Sciatic nerve (tissue), 2 donors: ENCODE measurements at places on chromosomes 1 and 21. TPM values are rescaled to one million over a fixed set of nuclear protein-coding genes. Genes with fewer than 3 reads are reported as not detected.

Gene REG4
- total RNA-seq = not detected

Gene SAMD11
- 6.4 TPM for total RNA-seq

Gene CHODL
- 1.5 TPM for total RNA-seq

Gene UBE2U
- total RNA-seq = not detected

Gene DPT
- total RNA-seq = 17.2 TPM

Gene LCE2B
- not detected for total RNA-seq

Gene KLHDC8A
- total RNA-seq = 17.4 TPM

Gene IER5
- total RNA-seq = 10.9 TPM

Gene PRAMEF4
- total RNA-seq = not detected

Gene RNU1-1
- total RNA-seq = 13,769 TPM

Gene CFHR5
- not detected for total RNA-seq

Gene MEX3A
- total RNA-seq = 1.2 TPM

Gene LCE1E
- not detected for total RNA-seq

Gene NFASC
- total RNA-seq = 140 TPM

Gene PDPN
- 22.7 TPM for total RNA-seq

Gene S100A16
- 58.4 TPM for total RNA-seq

Gene CLIC6
- 4.7 TPM for total RNA-seq

Gene B3GALT5
- not detected for total RNA-seq

Gene ANKRD34A
- total RNA-seq = 1.2 TPM

Gene RIPPLY3
- not detected for total RNA-seq

Gene ALX3
- not detected for total RNA-seq

Gene SH2D1B
- total RNA-seq = 0.53 TPM

Gene TMPRSS2
- total RNA-seq = 0.49 TPM

Gene TTC34
- 1.4 TPM for total RNA-seq

Gene INSRR
- total RNA-seq = 0.40 TPM

Gene OLFML2B
- total RNA-seq = 50.3 TPM

Gene RIMS3
- total RNA-seq = 8.7 TPM

Gene SERINC2
- total RNA-seq = 1.4 TPM

Gene CDC7
- 3.9 TPM for total RNA-seq

Gene FAM89A
- total RNA-seq = 11.1 TPM

Gene WNT4
- total RNA-seq = 0.22 TPM

Gene FAM151A
- not detected for total RNA-seq

Gene ACTN2
- total RNA-seq = 0.58 TPM

Gene SERTAD4
- total RNA-seq = 9.5 TPM

Gene CNR2
- 0.09 TPM for total RNA-seq

Gene PLCH2
- 1.1 TPM for total RNA-seq

Gene KRTAP21-2
- total RNA-seq = not detected

Gene C1QA
- 109 TPM for total RNA-seq

Gene EIF3I
- 92.3 TPM for total RNA-seq

Gene TRAF3IP3
- 8.3 TPM for total RNA-seq

Gene ZNF644
- total RNA-seq = 88.5 TPM

Gene BLACAT1
- 0.13 TPM for total RNA-seq

Gene B3GALT2
- 10.2 TPM for total RNA-seq
